ENCODE measurements at places on chromosomes 1 and 21. TPM values are rescaled to one million over a fixed set of nuclear protein-coding genes. Genes with fewer than 3 reads are reported as not detected.

C1orf74 gene
- total RNA-seq: 1.9 TPM

RUNX1 gene
- 12.4 TPM for total RNA-seq

RNF223 gene
- 0.39 TPM for total RNA-seq

SPOCD1 gene
- total RNA-seq: 8.0 TPM

AIRE gene
- total RNA-seq: not detected

DNAJC6 gene
- 4.5 TPM for total RNA-seq

RIMS3 gene
- total RNA-seq: 0.99 TPM

GABPA gene
- total RNA-seq: 6.3 TPM

FMO5 gene
- total RNA-seq: 0.34 TPM

RWDD3 gene
- total RNA-seq: 10.5 TPM

SPATA46 gene
- not detected for total RNA-seq

DCST2 gene
- total RNA-seq: 0.46 TPM

S100A2 gene
- total RNA-seq: 23.4 TPM

SAMSN1 gene
- total RNA-seq: not detected

TSPEAR gene
- total RNA-seq: not detected

C1orf87 gene
- not detected for total RNA-seq

TCHHL1 gene
- not detected for total RNA-seq

LAMC1 gene
- 118 TPM for total RNA-seq

MAP3K21 gene
- total RNA-seq: 13.9 TPM
